H4 (cell line): ENCODE measurements at places on chromosomes 12 and 14. TPM values are rescaled to one million over a fixed set of nuclear protein-coding genes. Genes with fewer than 3 reads are reported as not detected.

GRCh38 chr12:3224530-3224903 is 147.3 kb downstream of the TSPAN9 start:
- no peak for DNase-seq

DNA sequence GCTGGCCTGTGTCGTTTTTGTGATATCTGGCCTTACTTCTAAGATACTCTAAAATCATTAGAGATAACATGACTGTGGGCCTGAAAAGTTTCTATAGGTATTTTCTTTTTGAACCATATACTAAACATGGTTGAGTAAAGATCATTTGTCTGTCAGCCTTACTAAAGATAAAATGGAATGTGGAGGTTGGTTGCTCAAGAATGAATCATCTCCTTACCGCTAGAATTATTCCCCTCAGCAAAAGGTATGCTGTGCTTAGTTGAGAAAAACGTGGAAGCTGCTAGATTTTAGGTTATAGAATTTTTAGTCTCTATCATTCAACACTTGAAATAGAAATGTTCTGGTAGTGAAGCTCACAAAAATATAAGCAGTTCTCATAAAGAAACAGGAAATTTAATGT is 407.3 kb downstream of the AEBP2 start:
- DNase-seq = peak; percentile 31

DNA sequence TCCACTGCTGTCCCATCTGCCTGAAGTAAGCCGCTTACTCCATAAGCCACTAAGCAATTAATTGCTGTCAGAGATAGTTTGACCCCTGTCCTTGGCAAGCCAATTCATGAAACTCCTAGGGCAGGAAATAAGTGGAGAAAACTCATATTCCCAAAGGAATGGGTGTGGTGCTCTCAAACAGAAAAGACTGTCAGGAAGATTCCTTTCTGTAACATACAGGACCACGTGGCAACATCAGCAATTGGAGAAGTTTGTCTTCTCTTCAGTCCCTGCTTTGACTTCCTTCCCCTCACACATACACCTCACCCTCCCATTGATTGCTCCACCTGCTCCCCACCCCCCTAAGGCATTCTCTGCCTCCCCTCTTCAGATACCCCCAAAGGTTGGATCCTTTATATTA is 36.2 kb upstream of the MDM1 start:
- DNase-seq = no peak

- no peak for DNase-seq
Observed at GRCh38 chr14:67515386-67516079, 17.6 kb upstream of the PLEKHH1 start.

- no peak for DNase-seq
Observed at GRCh38 chr14:32480337-32480736, 151.2 kb downstream of the AKAP6 start.

The SYNDIG1L gene
- not detected in 2 replicates for total RNA-seq

GRCh38 chr14:37262649-37263048 is 64.9 kb downstream of the MIPOL1 start:
- no peak for DNase-seq

The ARF6 gene
- total RNA-seq = 20.8 and 32.7 TPM in 2 replicates

The ABCD2 gene
- total RNA-seq = 0.37 and 0.55 TPM in 2 replicates

GRCh38 chr12:95343461-95344230 is 126.0 kb downstream of the VEZT start:
- DNase-seq = no peak

The ENDOU gene
- total RNA-seq = not detected in 2 replicates

DNA sequence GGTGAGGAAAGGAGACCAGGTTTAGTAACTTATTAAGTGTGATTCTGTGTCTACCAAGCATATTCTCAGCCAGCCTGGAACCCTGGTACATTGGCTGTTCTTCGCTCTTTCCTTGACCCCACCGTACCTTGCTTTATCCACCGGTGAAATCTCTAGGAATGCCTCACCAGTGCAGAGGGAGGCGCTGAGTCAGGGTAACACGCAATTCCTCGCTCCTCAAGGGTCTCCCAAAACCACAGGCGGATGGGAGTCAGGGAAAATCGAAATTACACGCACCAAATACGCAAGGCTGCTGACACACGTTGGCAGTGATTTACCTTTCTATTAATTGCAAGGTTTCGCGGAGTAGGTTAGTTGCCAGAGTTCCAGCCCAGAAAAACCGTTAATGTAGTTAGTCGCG is 845 bp downstream of the L3HYPDH start:
- peak; percentile 30 for DNase-seq

The C12orf50 gene
- total RNA-seq = not detected in 2 replicates

DNA sequence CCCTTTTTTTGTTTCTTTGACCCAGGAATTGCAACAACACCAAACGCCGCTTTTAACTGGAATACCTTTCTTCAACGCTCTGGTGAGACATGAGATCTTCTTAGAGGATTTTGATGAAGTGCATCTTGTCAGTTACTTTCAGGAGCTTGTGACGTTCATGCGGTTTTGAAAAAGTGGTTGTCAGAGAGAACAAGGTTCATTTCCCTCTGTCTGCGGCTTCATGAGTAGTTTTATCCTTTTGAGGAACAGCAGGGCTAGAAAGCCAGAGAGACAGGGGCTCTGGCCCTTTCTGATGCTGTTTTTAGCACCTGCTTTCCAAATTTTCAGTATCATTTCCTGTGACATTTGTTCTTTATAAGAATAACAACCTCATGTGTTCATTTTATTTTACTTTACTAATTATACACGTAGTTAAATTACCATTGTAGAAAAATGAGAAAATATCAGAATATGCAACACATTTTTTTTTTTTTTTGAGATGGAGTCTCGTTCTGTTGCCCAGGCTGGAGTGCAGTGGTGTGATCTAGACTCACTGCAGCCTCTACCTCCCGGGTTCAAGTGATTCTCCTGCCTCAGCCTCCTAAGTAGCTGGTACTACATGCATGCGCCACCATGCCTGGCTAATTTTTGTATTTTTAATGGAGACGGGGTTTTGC is 61.8 kb downstream of the GLT1D1 start:
- DNase-seq = no peak

DNA sequence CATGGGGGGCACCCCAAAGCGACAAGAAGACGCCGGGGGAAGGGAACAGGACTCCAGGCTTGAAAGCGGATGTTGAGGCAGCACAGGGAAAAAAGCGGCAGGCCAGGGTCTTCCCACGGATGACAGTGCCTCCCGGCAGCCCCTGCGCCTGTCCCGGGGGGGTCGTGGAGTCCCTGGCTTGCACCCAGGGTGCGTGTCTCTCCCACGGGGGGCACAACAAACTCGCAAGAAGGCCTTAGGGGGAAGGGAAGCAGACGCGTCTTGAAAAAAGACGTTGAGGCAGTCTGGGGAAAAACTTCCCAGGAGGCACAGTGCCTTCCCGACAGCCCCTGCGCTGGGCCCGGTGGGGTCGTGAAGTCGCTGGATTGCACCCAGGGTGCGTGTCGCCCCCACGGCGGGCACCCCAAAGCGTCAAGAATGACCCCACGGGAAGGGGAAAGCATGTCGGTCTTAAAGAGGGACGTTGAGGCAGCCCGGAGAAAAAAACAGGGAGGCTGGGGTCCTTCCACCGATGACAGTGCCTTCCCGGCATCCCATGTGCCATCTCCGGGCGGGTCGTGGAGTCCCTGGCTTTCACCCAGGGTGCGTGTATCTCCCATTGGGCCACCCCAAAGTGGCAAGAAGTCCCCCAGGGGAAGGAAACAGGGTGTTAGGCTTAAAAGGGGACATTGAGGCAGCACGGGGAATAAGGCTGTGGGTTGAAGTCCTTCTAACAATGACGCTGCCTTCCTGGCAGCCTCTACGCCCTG is 159.9 kb upstream of the ALG10B start:
- DNase-seq = no peak

DNA sequence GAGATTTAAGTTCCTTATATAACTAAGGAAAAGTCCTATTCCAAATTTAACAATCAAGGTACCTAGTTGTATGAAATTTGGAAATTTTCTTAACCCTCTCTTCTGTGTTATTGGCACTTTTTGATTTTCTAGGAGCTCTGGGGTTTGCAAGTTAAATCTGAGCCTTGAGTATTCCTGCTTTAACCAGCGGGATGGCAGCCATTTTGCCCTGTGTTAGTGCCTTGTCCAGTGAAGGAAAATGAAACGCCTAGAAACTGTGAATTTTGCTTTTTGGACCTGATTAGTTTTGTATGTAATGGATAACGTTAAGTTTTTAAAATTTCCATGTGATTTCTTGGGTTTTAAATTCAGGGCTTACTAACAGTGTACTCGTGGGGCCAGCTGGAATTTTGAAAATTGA is 45.1 kb downstream of the DIP2B start:
- DNase-seq = no peak

DNA sequence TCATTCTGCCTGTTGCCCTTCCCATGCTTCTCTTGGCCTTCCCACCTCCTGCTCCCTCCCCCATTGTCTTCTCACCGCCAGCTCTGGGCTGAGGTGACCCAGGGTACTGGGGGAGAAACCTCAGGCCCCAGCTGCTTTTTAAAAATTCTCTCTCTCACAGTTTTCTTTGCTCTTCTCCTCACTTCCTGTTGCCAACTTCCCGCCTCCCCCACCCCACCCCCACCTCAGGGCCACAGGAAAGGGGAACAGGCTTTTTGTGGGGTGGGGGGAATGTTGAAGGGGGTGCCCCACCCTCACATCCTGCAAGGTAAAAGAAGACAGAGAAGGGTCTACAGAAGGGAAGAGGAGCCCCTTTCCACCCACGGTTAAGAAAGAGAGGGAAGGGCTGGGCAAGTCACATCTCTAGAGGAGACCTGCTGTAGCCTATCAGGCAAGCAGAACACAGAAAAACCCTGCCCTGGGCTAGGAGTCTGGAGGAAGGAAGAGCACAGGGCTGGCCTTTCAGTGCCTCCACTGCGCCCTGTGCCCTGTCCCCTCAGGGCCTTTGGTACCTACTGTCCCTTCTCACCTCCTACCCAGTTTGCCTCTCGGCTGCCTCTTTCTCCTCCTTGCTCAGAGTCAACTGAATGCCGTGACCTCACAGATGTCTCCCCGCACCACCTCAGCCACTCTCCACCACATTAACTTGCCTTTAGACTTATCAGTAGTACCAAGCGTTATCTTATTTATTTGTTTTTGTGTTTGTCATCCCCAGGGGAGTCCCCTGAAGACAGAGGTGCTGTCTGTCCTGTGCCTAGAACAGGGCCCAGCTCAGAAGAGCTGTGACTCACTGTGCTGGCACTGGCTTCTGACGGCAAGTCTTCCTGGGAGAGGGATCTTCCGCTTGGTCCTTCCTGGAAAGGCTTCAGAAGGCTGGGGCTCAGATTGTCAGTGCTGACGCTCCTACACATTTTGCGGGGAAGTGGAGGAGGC is 1.7 kb downstream of the ARHGAP9 start:
- DNase-seq = no peak
